ENCODE measurements at places on chromosomes 6 and 20. TPM values are rescaled to one million over a fixed set of nuclear protein-coding genes. Genes with fewer than 3 reads are reported as not detected.

Gene LAMA4
- total RNA-seq, result 28.6 TPM

Gene PTCRA
- not detected for total RNA-seq

Gene DUSP15
- total RNA-seq, result not detected

Gene ULBP3
- 18.3 TPM for total RNA-seq

Gene EZR
- 253 TPM for total RNA-seq

Gene PHACTR1
- total RNA-seq, result 7.8 TPM

Gene CYP21A2
- not detected for total RNA-seq

Gene FERMT1
- total RNA-seq, result 22.4 TPM

Gene SYTL3
- total RNA-seq, result 5.5 TPM

Gene FOXC1
- 6.5 TPM for total RNA-seq

Gene RAET1L
- not detected for total RNA-seq

- no peak for DNase-seq
Observed at GRCh38 chr20:37245216-37246150, 16.1 kb downstream of the GHRH start.

DNA sequence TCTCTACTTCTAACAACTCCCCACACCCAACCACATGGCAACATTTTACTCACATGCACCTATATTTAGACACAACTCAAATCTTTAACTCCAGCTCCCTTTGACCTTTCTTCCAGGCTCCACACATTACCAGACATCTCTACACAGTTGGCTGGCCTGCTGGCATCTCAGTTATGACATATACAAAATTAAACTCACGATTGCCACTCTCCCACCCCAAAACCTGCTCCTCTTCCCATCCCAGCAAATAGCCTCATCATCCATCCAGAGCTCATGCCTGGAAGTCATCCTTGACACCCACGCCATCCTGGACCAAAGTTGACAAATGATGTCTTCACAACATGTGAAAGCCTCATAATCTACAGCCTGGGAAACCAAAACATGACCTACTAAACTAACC, 176.6 kb downstream of the PKHD1 start:
- DNase-seq, result no peak

DNA sequence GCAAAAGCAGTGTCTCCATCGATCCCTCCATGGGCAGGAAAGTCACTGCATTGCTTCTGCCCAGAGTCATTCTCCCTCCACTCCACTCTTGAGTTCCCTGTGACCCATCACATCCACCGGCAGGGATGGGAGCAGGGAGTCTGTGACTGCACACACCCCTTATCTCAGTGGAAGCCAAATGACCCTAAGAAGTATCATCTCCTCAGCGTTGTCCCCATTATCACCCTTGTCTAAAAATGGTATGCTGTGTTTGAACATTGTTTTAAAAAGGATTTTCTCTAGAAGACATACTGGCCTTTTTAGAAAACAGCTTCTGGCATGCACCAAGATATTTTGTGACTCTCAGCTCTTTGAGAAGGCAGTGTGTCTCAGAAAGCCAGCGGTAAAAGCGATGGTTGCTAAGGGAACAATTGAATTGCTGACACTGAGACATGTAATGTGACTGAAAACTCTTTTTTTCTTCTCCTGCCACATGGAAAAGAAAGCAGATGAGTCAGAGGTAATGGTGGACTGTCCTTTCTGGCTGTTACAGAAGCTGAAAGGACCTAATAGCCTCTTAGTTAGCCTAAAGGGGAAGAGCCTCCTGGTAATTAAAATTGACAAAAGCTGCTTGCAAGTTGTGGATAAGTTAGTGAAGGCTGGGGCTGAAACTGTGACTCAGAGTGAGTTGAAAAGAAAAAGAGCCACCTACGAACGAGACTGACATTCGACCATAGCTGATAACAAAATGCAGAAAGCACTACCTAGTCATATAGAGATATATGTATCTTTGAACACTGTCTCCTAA, 120.5 kb downstream of the MAP3K7 start:
- DNase-seq, result peak; percentile 55

GRCh38 chr6:63808576-63808975, 173.0 kb downstream of the PHF3 start:
- DNase-seq, result no peak

DNA sequence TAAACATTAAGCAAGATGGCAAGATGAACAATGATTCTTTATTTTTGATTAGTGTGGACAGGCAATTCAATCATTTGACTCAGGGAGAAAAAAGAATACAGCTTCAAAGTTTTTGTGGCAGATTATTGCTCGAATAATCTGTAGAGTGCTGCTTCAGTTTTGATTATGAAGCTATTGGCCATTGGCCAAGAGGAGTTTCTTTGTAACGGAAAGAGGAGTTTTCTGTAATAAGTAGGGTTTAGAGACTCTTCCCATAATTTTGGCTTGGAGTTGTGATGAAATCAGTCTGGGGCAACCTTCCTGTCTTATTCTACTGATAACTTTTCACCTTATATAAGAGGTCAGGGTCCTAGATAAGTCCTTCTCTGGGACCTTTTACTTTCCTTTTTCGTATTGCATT, 256.7 kb upstream of the RAB32 start:
- DNase-seq, result no peak

DNA sequence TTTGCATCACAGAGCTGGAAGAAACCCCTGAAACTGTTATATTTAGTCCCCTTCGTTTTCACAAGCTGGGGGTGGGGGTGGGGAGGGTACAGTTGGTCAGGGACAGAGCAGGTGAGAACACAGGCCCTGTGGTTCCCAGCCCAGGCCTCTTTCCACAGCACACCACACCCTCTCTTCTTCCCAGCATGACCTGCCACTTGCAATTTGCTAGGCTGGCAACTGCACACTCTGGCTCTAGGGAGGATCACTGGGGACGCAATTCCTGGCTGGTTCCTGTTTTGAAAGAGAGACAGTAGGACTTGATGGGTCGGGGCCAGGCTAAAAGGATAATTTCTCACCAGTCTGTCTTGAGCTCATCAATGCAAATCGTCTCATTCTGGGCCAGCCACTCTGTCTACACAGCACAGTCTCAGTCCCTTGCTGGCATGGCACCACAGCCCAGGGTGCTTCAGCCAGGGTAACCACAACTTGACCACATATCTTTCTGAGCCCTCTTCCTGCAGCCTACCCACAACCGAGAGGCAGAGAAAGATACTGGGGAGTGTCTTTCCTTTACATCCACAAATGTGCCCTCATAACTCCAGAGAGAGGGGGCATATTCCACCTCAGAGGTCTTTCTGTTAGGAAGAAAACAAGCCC, 41.7 kb upstream of the EMILIN3 start:
- no peak for DNase-seq

DNA sequence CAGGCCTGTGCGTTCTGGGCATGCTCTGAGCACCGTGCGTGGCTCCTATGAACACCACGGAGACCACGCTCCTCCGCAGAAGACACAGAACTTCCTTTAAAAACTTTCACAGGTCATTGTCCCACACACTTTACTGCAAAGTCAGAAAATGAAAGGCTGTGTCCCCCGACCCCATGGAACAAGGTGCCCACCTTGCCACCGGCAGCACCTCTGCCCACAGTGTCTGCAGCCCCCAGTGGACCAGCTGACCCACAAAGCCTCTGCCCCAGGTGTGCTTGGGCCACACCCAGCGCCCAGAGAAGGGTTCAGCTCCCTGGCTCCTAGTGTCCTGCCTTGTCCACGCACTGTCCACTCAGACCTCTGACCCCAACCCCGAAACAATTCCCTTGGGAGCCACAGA, 8.7 kb downstream of the TAF4 start:
- no peak for DNase-seq

- peak; percentile 90 for DNase-seq
Observed at GRCh38 chr20:41249411-41250281, 67.9 kb downstream of the ZHX3 start.

DNA sequence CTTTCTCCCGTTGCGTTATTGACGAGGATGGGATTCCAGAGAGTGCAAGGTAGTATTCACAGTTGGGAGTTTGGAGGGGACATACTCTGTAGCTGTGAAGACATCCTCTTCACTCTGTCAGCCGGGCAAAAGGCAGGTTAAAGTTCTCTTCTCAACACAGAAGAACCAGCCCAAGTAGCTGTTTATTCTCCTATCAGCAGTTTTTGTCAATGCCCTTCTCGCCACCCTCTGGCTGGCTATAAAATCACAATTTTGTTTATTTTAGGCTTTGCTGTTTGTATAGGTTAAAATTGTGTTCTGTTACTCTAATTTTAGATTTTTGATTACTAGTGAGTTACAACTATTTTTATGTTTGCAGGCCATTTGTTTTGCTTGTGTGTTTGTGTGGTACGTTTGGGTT, 37.9 kb upstream of the MAS1 start:
- no peak for DNase-seq

DNA sequence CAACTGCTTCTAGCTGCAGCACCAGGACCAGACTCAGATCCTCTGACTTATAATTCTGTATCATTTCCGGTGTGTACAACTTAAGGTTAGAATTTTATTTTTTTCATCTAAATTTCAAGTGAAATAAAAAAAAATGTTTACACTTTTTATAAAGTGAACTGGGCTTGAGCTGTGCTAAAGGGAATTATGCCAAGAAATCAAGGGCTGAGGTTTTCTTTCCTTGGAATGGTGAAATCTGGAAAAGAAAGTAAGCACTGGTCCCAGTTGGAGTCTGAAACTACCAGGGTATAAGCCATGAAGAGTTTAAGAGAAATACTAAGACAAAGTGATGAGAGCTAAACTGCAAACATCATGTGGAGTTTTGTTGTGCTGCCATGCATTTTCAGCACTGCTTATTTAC, 21.7 kb upstream of the FYN start:
- no peak for DNase-seq

DNA sequence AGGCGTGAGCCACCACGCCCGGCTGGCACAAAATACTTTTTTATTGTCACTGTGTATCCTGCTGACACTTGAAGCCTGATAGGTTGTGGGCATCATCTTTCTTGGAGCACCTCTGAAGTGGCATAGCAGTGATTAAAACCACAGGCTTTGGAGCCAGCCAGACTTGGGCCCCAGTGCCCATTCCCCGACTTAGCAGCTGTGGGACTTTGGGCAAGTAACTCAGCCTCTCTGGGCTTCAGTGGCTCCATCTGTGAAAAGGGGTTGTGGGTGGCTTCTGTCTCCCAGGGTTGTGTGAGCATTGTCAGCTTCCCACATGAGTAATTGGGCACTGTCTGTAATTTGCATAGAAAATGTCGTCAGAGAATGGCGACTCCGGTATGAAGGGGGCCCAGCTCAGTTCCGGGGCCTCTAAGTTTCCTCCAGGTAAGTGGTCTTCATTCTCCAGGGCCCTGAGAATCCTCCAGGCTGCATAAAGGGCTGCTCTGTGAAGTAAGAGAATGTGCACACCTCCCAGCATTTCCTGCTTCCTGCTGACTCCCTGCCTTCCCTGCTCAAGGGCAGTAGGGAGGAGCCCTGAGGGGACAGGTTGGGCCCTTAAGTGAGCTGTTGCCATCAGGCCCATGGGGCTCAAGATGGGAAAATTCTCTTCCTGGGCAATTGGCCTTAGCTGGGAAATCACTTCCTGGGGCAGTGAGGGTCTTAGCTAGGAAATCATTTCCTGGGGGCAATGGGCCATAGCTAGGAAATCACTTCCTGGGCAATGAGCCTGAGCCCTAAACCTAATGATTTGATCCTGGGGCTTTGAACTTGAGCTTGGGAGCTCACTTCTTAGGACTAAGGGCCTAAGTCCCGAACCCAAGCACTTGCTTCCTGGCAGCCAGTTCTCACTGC, 27.2 kb downstream of the ARHGAP40 start:
- DNase-seq, result no peak

GRCh38 chr6:88164061-88164460, 2.1 kb downstream of the CNR1 start:
- no peak for DNase-seq

DNA sequence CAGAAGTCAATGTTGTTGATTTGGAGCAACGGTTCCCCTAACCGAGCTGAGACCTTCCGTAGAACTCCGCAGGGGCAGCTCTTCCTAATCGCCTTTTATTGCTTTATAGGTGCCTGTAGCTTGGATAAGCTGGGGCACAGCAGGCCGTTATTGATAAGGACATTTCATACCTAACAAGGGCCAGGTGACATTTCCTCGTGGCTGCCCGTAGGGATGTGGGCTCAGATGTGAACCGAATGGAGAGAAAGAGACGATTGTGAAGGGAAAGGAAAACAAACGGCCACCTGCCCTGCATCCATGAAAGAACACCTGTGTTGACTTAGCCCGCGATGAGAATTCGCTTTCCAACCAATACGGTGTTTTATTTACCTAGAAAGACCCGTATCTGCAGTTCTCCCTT, 53.3 kb upstream of the DACT2 start:
- no peak for DNase-seq

DNA sequence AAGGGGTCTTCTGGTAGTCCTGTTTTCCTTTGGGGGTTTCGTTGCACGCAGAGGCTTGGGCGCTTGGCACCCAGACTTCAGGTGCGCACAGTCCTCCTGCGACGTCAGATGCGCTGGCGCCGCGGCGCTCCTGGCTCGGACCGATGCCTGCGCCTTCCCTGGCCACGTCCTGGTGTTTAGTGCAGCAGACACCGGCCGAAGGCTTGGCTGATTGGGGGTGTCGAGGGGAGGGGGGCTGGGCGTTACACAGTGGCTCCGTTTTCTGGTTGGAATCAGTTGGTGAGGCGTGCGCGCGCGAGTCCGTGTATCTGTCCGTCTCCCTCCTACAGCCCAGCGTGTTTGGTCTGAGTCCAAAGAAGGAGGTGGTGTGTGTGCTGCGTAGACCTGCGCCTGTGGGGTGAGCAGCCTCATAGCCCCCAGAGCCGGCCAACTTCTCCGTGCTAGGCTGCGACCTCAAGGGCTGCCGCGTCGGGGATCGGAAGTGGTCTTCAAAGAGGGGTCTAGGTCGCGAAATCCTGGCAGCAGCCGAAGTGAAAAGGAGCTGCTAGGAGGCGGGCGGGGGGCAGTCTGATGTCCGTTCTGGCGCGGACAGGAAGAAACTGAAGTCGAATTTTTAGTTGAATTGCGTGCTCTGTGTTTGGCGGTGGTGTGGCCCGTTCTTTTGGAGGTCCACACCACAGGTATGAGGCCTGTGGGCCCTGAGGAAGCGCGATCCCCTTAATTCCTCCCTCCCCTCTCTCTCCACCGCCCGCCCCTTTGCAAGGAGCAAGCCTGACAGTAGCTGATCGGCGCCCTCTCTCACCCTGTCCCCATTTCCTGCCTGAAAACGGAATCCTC, 1.5 kb downstream of the SYNDIG1 start:
- DNase-seq, result no peak

GRCh38 chr20:36886859-36887751, 11.2 kb downstream of the TLDC2 start:
- peak; percentile 87 for DNase-seq

Measured in HT1080 (cell line).